ENCODE measurements at places on chromosomes 12 and 14.

GRCh38 chr12:119068129-119068856, 87.0 kb downstream of the SRRM4 start:
- DNase-seq: no peak

- DNase-seq: no peak
These were observed 16.7 kb downstream of the TMEM132D start for GRCh38 chr12:129887101-129887500.

DNA sequence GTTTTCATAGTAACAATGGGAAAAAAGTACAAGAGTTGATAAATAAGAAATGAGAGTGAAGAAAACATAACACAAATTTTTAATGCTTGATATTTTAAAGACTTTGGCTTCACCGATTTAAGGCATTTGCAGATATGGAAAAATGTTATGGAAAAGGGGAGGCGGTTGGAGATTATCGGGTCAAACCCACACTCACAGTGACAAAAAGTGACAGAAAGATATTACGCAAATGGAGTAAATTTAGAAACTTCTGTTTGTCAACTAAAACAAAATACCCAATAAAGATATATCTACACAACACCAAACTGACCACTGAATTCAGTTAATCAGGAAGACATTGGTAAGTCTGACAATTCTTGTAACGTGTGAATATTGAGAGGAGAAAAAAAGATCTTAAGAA, 2.5 kb downstream of the PPP1R12A start:
- DNase-seq: no peak

GRCh38 chr14:61174987-61175386, 106.2 kb downstream of the TMEM30B start:
- DNase-seq: peak; percentile 33

DNA sequence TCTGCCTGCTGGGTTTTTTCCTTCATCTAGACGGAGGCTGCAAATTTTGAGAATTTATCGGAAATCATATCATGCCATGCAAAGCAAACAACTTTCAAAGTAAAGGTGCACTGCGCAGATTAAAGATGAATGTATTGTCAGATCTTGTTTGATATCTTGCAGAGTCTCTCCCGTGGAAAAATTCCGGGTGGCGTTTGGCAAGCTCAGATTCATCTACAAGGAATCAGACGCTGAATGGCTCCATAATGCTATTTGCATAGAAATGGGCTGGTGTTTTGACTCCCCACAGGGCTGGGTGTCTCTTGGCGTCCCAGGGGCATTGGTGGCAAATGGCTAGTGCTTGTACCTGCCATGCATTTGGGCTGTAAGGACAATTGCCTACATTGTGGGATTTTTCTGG, 274.0 kb downstream of the VRK1 start:
- no peak for DNase-seq

DNA sequence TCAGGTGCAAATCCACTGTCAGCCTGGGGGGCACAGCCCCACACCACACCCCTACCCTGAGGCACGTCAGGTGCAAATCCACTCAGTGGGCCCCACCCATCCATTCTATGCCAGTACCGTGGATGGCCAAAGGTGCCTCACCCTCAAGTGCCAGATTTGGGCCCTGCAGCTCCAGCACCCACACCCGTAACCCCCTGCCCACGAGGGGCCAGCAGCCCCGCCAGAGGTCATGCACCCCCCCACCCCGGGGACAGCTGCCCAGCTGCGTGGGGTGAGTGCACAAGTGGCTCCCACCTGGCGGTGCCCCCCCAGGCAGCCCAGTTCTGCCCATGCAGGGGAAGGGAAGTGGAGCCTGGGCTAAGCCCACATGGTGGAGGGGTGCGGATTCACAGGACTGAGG, 51.2 kb downstream of the FBRSL1 start:
- DNase-seq: no peak

DNA sequence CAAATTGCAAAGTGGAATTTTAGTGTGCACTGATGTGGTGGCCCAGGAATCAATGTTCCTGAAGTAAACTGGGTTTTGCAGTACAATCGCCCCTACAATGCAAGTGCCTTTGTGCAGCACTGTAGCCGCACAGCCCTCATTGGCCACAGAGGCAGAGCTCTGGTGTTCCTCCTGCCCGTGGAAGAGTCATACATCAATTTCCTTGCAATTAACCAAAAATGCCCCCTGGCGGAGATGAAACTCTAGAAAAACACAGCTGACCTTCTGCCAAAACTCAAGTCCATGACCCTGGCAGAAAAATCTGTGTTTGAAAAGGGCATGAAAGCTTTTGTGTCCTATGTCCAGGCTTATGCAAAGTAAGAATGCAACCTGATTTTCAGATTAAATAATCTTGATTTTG, 117.9 kb upstream of the PRB2 start:
- DNase-seq: no peak

DNA sequence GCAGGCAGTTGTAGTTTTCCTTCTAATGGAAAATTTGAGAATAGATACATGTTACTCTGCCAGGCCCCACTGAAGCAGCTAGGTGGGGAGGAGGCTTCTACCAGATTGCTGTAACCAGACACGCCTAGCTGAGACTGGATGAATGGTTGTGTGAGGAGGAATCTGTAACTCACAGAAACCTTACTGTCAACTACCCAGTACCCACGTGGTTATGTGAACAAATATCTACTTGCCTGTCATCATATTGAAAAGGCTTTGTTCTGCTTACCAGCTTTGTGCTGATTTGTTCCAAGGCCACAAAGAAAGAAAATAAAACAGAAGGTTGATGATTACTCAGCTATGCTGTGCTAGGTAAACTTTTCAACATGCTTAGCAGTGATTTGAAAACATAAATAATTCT, 167.2 kb downstream of the CAPZA3 start:
- no peak for DNase-seq

- DNase-seq: no peak
These were observed 41.6 kb downstream of the ITPK1 start for GRCh38 chr14:93073910-93074769.

DNA sequence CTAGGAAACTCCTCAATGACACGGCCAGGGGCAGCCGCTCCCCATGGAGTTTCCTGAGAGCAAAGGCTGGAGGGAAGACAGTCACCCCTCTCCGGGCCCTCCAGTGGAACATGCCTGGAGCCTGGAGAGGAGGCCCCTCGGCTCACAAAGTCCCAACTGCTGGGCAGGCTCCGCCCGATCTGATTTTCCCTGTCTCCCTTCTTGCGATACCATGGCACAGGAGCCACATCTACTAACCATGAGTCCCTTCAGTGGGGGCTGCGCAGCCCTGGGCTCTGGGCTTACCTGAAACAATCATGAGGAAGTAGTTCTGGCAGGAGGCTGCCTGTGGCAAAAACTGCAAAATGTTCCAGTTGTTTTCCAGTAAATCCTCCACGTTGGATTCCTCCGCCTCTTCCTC, 15.3 kb downstream of the P2RX2 start:
- no peak for DNase-seq

DNA sequence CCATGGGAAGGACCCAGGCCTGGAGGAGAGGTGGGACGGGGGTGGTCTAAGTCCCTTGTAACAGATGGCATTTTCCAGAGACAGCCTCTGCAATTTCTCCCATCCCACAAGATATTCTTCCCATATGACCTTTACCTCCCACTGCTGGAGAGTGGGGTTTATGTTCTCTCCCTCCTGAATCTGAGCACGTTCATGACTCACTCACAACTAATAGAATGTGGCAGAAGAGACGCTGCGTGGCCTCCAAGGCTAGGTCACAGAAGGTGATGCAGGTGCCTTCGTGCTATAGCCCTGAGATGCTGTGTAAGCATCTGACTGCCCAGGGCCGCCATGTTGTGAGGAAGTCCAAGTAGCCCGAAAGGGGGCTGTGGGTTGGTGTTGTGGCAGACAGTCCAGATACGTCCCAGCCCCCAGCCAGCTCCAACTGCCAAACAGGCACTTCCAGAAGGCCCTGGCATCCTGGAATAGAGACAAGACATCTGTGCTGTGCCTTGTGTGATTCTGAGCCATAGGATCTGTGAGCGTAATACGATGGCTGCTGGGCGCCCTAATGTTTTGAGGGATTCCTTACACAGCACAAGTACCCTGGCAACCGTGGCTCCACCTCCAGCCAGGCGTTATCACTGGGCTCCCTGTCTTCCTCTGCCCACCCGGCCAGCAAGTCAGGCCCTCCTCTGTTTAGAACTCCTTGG, 56.1 kb upstream of the NCOR2 start:
- DNase-seq: no peak

- peak; percentile 44 for DNase-seq
These were observed 115.2 kb downstream of the KSR2 start for GRCh38 chr12:117853600-117853999.

DNA sequence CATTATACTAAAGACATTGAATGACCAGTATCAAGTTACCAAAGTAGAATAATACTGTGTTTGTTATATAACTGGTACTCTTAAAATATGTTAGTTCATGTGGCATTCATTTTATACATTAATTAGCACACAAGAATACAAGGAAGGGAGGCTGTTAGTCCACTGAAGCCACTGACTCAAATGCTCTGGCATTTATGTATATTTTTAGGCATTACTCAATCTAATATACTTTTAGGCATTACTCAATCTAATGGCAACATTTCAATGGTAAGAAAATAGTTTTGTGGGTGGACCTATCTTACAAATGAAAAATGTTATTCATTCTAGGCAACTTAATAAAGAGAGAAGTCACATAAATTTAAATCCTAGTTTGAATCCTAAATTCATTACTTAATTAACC, 874.4 kb upstream of the USP15 start:
- DNase-seq: no peak

DNA sequence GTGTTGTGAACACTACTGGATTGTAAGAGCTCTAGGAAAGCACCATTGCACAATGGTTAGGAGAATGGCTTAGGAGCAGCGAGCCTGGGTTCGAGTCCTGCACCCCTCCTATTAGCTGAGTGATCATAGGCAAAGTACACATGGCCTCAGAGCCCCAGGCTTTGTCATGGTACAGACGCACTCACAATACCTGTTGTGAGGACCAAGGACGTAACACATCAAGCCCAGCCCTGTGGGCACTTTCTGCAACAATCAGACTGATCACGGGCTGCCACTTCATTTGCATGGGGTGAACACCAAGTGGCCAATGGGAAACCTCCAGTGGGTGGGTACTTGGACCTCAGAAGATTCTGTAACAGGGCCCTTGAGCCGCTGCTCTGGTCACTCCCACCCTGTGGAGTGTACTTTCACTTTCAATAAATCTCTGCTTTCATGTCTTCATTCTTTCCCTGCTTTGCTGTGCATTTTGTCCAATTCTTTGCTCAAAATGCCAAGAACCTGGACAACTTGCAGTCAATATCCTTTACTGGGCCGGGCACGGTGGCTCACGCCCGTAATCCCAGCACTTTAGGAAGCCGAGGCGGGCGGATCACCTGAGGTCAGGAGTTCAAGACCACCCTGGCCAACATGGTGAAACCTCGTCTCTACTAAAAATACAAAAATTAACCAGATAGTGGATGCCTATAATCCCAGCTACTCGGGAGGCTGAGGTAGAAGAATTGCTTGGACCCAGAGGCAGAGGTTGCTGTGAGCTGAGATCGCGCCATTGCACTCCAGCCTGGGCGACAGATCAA, 28.2 kb downstream of the GLRX5 start:
- peak; percentile 25 for DNase-seq

- DNase-seq: no peak
These were observed 44.0 kb downstream of the RHOJ start for GRCh38 chr14:63248211-63248610.

DNA sequence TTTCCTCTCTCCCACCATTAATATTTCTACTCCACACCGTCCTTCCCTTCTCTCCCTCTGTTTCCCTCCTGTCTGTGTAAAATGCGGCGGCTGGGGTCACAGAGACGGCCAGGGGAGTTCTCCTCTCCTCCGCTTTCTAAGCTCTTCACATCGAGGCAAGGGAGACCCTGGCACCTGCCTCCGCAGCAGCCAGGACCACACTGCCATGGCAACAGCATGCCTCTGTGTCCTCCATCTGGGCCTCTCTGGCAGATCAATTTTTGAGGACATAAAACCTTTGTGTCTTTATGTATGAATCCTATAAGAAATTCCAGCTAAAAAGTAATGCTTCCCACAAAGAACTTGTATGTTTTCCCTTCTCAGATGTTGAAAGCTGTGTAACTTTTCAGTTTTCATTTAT, 41.4 kb downstream of the DYRK4 start:
- no peak for DNase-seq

GRCh38 chr14:56176530-56176929, 58.3 kb downstream of the PELI2 start:
- DNase-seq: no peak

- no peak for DNase-seq
These were observed 21.6 kb downstream of the PRKCH start for GRCh38 chr14:61342932-61343331.

DNA sequence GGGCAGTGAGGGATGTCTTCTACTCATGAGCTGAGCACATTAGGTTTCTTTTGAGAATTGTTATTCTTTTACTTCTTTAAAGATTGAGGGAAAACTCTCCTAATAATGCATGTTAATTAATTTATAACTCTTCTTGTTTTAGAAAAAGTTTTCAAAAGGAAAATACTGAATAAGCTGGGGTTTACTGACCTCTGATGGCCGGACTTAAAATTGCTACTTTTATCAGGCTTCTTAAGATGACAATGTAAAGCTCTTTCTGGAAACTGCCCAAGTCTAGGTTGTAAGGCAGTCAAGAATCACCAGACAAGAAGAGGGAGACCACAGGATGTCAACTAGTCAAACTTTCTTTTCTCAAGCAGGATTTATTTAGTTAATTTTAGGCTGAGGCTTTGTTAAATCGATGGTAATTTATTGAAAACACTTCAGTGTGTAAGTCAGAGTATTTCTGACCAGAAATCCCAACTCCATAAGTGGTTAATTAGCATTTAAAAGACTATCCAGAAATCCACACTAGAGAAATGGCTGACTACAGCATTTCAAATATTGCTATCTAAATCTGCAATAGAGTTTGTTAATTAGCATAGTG, 82.1 kb downstream of the AVPR1A start:
- peak; percentile 77 for DNase-seq

Measured in ACHN (cell line).